ENCODE measurements at places on chromosomes 1 and 21.

DNA sequence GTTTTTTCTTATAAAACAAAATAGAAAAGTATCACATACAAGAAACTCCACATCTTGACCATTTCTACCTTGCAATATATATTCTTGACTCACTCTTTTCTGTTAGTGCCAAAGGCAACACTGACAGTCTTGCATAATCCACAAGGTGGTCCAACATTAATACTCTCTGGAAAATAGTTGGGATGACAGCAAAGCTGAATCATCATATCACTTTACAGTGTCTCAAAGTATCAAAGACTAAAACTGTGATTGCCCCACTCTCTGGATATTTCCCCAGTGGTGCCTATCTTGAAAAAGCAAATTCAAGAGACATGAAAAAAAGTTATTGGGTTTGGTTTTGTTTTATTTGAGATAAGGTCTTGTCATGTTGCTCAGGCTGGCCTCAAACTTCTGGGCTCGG, 14.6 kb upstream of the TGFBR3 start:
- DNase-seq, result no peak

GRCh38 chr1:151134396-151134795, 12.0 kb downstream of the SEMA6C start:
- DNase-seq, result no peak

DNA sequence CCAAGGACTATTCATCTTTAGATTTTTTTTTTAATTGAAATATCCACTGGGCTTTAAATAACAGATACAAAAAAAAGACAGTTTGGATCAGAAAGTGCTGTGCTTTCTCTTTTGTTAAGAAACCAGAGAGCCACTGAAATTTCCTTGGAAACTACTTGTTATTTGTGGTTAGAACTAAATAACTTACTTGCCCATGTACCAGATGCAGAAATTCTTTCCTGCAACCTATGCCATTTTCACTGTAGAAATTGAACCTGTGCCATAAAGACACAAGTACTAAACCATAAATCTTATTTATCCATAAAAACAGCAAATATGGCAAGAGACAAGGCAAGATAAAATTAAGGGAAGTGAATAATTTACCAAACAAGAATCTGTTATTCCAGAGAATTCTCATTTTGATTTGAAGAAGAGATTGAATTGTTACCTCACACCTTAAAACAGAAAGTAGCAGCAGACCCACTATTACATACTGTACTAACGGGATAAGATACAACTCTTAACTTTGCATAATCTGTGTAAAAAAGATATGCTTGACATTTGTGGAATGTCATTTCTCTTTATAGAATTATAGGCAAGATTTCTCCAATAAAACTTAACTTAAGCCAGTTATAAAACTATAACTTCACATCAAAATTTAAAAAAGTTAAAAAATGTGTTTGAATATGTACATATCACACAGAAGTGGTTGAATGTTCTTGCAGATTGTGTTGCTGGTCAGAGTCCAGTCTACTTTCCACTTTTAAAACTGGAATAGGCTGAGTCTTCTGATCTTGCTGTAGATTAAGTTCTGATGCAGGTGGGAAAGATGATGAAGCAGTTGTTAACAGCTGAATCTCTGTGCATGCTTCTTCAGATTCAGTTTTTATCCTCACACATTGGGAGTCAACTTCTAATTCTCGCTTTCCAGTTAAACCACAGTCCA, 6.3 kb upstream of the PHTF1 start:
- DNase-seq, result no peak

DNA sequence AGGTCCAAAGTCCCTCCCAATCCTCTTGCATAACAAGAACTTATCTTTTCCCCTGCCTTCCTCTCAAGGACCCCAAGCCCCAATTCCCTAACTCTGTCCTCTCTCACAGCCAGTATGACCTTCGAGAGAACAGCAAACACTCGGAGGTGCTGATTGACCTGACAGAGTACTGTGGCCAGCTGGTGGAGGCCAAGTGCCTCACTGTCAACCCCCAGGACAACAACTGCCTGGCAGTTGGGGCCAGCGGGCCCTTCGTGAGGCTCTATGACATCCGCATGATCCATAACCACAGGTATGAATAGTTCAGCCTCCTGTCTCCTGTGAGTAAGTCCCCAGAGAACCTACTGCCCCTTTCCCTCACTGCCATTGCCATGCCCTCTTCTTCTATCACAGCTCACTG, 29.9 kb upstream of the TMEM222 start:
- DNase-seq, result no peak

DNA sequence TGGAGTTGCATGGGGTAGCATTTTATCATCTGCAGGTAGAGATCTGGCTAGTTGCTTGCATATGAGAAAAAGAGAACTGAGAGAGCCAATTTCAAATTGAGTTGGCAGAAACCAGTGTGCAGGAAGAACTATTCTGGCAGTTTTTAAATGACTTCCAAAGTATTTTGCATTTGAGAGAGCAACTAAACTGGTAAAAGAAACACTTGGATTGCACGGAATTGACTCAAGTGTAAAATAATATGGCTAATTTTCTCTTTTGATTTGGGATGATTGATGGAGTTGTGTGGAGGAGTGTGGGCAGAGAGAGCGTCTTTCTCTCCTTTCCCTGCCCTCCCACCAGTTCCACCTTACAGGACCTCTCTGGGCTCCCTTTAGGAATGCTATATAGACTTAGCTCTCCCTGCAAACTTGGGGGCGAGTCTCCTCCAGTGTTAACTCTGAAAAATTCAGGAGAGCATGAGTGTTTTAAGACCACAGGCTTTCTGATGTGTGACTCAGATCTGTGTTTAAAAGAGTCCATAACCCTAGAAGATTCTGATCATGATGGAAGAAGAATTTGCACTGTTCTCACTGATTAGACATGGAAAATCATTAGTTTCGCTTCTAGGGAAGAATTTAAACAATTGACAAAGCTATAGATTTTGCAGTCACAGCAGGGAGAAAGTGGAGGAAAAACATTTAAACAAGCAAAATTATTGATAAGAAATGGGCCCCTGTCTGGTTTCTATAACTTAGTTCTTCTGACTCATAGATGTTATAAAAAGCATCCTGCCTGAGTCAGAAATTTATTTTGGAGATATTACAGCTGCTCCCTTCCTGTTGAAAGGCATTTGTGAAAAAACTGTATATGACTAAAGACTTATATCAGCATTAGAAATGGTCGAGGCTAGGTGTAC, 24.9 kb upstream of the CTBS start:
- no peak for DNase-seq

DNA sequence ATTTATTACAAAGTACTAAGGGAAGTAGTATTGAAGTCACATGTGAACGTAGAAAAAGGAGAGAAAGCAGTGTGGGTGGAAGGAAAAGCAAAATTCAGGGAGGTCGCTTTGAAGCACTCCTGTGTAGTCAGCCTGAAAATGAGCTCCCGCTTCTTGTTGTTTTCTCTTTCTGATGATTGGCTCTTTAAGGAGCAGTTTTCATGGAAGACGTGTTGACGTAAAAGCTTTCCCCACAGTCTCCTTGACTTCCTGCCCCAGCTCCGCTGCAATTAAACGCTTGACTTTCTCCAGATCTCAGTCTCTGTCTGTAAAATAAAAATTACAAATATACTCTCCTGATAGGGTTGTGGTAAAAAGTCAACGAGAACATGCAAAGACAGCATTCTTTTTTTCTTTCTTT, 661.5 kb upstream of the ZP4 start:
- DNase-seq, result no peak

DNA sequence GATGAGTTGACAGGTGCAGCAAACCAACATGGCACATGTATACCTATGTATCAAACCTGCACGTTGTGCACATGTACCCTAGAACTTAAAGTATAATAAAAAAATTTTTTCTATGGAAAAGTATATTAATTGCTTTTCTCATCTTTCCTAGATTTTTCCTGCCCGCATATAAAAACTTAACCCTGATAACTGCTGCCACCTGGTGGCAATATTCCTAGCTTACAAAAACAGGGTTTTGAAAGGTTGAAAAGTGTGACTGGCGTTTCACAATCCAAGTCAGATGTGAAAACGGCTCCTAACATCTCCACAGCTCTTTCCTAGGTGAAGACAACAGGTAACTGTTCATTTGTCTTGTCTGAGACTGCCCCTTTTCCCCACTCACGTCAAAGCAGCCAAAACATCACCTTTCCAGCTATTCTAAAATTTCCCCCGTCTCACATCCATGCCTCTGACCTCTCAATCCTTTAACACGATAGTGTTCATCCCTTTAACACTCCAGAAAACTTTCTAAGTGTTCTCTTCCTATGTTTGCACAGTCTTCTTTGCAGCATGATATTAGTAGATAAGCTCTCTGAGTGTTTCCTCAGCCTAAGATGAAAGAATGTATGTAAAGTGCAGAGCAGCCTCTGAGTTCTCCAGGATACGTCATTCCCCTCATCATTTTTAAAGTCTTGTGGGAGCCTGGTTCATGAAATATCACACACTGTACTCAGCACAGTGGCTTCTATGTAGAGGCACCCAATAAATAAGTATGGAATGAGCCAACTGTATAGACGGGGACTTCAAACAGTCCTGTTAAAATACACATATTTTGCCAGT, 27.5 kb downstream of the OVGP1 start:
- DNase-seq, result peak; percentile 68

DNA sequence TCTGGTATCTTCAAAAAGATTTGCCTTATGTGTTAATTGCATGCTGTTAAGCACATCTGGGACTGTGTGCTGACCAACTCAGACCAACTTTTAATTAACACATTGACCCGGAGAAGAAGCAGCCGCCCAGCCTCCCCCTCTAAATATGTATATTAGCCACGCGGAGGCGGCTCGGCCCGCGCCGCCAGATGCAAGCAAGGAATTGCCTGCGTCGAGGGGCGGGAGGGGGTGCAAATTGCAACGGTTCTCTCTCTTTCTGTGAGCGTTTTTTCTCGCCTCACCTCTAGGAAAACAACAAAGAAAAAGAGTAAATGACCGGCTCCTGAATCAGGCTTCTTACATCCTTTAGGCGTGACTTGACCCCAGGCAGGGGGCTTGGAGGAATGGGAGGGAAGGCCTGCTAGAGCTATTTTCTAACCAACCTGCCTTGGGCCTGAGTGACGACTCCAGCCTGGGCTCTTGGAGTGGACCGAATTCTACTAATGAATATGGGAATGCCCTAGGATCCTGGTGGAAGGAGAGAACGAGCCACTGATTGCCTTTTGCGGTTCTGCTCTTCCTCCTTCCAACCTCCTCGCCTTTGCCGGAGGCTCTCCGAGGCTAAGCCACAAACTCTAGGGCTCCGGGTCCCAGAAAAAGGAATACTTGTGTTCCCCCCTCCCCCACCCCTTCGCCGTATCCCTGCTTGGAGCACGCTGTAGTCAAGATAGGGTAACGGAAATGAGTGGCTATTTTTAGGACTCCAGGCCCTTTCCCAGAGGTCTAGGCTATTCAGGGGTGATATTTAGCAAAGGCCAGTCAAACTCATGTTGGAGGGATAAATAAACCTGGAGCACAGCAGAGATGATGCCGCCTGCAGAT, 417.0 kb upstream of the ESRRG start:
- no peak for DNase-seq

DNA sequence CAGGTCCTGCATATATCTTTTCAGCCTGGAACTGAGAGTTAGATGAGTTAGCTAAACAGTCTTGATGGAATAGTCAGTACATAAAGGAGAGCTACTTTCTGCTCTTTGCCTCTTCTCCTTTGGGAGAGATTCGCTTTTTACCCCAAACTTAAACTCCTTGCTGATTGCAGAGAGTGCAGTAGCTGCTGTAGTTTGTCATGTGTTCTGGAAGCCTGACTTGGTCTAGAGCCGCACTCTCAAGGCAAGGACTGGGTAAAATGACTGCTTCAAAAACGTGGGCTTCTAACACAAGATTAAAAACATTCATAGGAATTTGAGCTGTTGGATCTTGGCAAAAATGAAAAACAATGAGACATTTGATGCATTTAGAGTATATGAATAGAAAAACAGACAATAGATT, 351.6 kb downstream of the RYR2 start:
- DNase-seq, result no peak

GRCh38 chr1:61967750-61968149, 225.5 kb downstream of the PATJ start:
- no peak for DNase-seq

DNA sequence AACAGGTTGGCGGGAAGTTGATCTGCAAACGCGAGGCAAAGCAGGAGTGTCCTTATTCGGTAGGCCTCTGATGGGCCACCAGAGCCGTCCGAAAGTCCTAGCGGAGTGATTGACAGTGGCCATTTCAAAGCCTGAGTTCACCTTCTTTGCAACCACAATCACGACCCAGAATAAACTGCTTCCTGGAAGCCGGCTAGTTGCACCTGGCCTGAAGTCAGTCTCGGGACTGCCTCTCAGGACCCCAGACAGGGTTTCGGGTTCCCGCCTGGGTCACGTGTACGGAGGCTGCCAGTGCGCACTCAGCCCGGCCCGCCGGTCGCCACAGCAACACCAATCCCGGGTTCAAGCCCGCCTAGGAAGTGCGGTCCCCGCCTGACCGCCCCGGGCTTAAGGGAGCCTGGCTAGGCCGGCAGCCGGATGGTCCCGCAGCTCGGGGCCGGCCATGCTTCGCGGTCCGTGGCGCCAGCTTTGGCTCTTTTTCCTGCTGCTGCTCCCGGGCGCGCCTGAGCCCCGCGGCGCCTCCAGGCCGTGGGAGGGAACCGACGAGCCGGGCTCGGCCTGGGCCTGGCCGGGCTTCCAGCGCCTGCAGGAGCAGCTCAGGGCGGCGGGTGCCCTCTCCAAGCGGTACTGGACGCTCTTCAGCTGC, at the start of gene TOR3A:
Gene TOR3A (plus strand): TSS at position 384 of the 646 bp plus-strand sequence. CDS start 59 bp downstream, at position 443.
- peak; percentile 86 for DNase-seq

GRCh38 chr1:200889571-200889970, 5.1 kb upstream of the INAVA start:
- DNase-seq, result no peak

DNA sequence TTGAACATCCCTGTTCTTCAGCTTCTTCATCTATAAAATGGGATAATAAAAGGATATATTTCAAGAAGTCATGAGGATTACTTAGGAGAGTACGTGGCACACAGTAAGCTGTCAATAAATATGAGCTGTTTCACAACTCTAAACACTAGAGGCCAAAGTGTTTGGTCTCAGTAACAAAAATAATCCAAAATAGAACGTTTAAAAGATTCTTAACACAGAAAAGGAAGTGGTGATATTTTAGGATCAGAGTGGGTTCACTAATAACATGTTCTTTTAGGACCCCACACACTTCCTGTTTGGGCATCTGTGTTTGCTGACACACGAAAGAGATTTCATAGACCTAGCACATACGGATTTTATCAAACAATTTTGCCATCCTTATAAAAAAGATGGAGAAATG, 32.9 kb downstream of the TNFSF18 start:
- no peak for DNase-seq

GRCh38 chr1:24752305-24752704, 7.1 kb downstream of the CLIC4 start:
- no peak for DNase-seq

GRCh38 chr1:1567152-1567875, 7.3 kb downstream of the SSU72 start:
- no peak for DNase-seq

DNA sequence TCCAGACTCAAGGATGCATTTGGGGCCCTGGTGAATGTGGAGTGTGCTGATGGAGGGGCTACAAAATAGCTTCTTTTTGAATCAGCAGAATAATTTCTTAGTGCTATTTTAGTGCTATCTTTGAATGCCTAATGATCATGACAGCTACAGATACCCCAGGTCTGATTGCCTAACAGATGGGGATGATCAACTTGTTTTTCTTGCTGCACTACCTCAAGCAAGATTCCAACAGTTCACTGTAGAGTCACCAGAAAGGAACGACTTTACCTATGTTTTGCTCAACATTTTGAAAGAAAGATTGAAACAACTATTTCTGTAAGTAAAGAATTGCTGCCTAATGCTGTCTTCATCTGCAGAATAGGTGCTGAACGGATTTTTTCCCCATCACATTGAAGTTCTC, 42.6 kb upstream of the VAV3 start:
- DNase-seq, result no peak

GRCh38 chr21:25963181-25963580, 207.4 kb downstream of the APP start:
- DNase-seq, result no peak

GRCh38 chr1:41455479-41456332, 28.8 kb downstream of the EDN2 start:
- no peak for DNase-seq
